Hepatocyte (in vitro differentiated cells): ENCODE measurements at places on chromosomes 13 and 19. TPM values are rescaled to one million over a fixed set of nuclear protein-coding genes. Genes with fewer than 3 reads are reported as not detected.

Gene COX7A1
- not detected in 2 replicates for total RNA-seq

GRCh38 chr13:40145139-40145538 lies 489.7 kb downstream of the COG6 start:
- H3K27me3 ChIP-seq, result no peaks in the 10 kb centered on the region
- peaks cover 5% of the 10 kb centered on the region for H3K4me1 ChIP-seq
- no peak overlapping the region for H3K4me3 ChIP-seq
- no peak overlapping the region for H3K27ac ChIP-seq
- H3K36me3 ChIP-seq, result no peaks in the 10 kb centered on the region

GRCh38 chr13:28376604-28377003 lies 118.3 kb downstream of the FLT1 start:
- no peaks in the 10 kb centered on the region for H3K27me3 ChIP-seq
- H3K27ac ChIP-seq, result no peak overlapping the region
- no peak overlapping the region for H3K4me3 ChIP-seq
- H3K4me1 ChIP-seq, result no peaks in the 10 kb centered on the region

GRCh38 chr13:73849292-73849691 lies 284.9 kb downstream of the KLF12 start:
- no peak overlapping the region for H3K4me3 ChIP-seq
- no peaks in the 10 kb centered on the region for H3K36me3 ChIP-seq
- peak; percentile 42 for DNase-seq
- no peaks in the 10 kb centered on the region for H3K27me3 ChIP-seq
- H3K4me1 ChIP-seq, result peaks cover 7% of the 10 kb centered on the region
